ENCODE measurements at places on chromosomes 1 and 21.

DNA sequence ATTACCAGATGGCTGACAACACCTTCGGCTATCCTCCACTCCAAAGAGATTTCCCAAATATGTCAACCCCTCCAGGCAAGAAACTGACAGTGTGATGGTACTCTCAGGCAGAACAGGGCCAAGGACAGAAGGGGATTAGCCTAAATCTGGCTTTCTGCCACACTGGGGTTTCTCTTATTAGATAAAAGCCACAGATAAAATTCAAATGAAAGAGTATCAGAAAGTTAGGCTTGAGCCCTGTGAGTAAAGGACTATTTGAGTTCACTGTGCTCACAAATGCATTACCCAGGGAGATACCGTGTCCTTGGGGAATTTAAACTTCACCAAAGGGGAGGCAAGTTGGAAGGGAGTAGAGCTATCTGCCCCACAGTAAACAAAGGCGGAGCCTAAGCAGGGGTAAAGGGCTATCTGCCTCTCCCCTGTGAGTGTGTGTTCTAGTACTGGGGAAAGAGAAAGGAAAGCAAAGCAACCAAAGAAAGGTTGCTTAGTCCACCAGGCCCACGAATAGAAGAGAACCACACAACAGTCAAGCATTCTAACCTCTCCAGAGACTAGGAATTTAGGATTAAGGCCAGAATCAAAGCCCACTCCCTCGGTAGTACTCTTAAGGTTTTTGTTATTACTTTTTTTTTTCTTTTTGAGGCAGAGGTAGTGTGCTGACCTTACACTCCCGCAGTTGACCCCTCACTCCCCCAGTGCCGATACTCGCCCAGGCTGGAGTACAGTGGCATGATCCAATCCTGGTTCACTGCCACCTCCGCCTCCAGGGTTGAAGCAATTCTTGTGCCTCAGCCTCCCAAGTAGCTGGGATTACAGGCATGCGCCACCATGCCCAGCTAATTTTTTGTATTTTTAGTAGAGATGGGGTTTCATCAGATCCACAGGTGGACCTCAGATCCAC lies 12.7 kb downstream of the TPM3 start:
- no peak for DNase-seq

DNA sequence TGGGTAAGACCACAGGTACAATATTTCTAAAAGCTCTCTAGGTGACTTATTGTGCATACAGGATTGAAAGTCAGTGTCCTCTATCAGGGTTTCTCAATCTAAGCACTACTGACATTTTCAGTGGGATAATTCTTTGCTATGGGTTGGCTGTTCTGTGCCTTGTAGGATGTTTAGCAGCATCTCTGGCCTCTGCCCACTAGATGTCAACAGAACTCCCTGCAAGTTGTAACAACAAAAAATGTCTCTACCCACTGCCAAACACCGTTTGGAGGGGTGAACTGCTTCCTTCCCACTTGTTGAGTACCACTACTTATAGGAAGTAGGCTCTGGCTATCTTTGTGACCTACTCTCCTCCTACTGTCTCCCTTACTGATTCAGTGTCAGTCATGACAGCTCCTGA lies 90.1 kb upstream of the ZRANB2 start:
- no peak for DNase-seq

- DNase-seq = peak; percentile 77
Observed at GRCh38 chr1:8343464-8344001, 25.6 kb downstream of the SLC45A1 start.

DNA sequence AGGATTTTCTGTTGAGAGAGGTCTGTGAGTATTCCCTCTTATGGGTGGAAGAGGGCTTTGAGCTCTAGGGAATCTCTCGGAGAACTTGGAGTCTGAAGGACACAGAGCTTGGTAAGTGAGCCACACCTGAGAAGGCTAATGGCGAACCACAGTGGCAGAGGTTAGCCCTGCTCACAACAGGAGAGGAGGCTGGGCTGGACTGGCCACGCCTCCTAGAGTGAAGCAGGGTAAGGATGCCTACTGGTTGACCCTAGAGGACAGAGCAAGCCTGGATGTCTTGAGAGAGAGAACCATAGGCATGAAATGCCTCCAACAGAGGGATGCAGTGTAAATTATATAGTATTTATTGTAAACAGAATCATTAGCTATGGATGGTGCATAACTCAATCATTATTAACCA lies 232.6 kb downstream of the PCP4 start:
- no peak for DNase-seq

DNA sequence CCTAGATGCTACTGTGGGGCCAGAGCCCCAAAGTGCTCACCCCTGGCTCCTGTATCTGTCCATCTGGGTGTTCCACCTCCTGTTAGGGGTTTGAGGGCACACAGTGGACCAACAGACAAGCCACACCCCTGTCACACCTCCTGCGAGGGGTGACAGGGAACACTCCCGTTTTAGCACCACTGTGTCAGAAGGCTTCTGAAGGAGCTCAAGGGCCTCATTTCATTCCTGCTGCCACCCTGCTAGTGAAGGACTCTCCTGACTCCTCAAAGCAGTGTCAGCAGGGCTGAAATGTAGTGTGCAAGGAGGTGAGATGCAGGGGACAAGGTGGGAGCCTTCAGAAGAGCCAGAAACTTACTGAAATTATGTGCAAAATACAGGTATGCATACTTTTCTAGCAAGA lies 174.6 kb downstream of the GPATCH2 start:
- DNase-seq = no peak

- no peak for DNase-seq
Observed at GRCh38 chr1:187476671-187477070, 647.9 kb downstream of the PLA2G4A start.

DNA sequence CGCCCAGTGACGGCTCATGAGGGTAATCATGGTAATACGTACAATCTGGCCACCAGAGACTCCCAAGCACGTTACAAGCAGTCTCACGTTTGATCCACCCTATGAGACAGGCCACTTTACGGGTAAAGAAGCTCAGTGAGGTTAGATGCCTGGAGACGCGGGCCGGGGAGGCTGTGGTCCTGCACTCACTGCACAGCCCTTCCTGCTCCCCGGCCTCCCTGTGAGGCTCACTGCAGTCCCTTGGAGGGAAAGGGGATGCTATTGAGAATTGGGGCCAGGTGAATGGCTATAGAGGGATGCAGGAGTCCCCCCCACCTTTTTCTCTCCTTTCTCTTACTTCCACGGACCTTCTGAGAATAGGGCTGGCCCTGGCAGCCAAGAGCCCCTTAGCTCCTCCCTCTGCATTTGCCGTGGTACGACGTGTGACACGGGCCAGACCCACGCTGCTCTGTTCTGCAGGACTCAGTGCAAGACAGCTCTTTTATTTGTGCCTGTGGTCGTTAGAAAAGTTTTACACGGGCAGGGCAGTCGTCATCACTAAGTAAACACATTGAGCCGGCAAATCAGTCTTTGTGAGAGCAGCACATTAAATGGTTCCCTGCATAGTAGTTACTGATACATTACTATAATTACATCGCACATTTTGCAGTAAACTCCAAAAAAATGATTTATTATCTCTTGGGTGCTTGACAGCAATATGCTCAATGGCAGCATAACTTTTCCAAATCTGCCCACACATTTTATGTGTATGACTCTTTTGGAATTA lies 18.8 kb downstream of the KIF26B start:
- no peak for DNase-seq

- DNase-seq = no peak
Observed at GRCh38 chr21:28193189-28193588, 799.5 kb downstream of the LTN1 start.

DNA sequence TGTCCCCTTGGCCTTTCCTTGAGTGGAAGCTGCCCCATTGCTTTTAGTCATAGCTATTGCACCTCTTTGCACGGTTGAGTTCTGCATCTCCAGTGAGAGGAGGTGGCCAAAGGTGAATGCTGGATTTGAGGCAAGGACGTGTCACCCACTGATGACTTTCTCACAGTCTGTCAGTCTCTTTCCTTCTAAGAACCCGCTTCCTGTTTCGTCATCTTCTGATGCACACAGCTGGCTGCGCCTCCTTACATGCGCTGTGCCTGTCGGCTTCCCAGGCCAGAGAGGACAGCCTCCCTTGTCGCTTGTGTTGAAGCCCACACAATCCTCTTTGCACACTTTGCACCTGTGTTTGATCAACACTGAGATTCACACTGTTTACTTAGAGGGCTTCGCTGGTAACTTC lies 41.8 kb upstream of the PWP2 start:
- no peak for DNase-seq
